ENCODE measurements at places on chromosomes 3 and 15.

DNA sequence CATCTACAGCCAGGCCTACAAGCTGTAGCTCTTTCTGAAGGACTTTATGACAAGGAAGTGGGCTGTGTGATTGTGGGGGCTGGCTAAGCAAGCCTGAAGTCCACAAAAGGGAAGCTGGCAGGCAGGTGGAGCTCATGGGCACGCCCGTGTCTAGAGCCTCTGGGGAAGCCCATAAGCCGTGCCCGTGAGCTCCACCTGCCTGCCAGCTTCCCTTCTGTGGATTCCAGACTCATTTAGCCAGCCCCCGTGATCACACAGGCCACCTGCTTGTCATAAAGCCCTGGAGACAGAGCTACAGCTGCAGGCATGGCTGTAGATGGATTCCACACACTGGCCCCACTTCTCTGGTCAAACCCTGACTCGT, 15.2 kb downstream of the EFCC1 start:
- DNase-seq = peak; percentile 21

- DNase-seq = no peak
Measured at GRCh38 chr3:161069511-161070251, 35.5 kb downstream of the B3GALNT1 start.

DNA sequence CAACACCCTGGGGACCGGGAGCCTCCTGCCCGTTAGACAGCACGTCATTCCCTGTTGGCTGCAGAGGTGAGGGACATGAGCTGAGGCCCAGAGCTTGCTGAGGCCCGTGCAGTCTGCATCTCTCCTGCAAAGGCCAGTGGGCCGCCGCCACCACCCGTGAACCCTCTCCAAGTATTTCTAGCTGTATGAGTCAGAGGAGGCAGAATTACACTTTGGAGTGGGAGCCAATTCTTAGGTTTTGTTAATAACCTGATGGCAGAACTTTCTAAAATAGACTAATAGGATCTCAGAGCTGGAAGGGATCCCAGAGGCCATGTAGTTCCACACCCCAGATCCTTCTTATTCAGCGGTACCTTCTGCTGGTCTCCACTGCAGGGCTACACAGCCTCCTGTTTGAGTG, 335.2 kb upstream of the CTDSPL start:
- DNase-seq = no peak

GRCh38 chr15:75123395-75123794, 78.3 kb upstream of the C15orf39 start:
- no peak for DNase-seq

DNA sequence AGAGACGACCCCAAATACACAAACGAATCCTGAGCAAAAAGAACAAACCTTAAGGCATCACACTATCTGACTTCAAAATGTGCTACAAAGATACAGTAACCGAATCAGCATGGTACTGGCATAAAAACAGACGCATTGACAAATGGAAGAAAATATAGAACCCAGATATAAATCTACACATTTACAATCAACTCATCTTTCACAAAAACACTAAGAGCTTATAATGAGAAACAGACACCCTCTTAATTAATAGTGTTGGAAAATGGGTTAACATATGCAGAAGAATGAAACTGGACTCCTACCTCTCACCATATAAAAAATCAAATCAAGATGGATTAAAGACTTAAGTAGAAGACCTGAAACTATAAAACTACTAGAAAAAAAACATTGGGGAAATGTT, 130.3 kb upstream of the DCBLD2 start:
- DNase-seq = no peak

DNA sequence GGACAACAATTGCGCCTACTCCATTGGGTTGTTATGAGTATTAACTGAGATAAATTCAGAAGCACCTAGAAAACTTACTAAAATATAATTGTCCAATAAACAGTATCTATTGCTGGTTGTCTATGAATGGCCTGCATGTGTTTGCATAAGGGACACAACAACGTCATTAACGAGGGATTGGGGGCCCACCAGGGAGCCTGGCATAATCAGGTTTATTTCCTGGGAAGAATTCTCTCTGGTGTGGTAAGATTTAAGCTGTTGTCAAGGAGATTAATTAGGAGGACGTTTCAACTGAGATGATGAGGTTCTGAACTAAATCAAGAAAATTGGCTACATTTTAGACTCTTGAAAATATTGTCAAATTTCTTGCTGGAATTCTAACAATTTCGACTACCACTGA, 176.1 kb upstream of the CDIN1 start:
- DNase-seq = no peak

GRCh38 chr3:60365360-60365759, 885.9 kb downstream of the FHIT start:
- DNase-seq = no peak

GRCh38 chr15:63503739-63504246, 600 bp upstream of the USP3 start:
- peak; percentile 71 for DNase-seq

DNA sequence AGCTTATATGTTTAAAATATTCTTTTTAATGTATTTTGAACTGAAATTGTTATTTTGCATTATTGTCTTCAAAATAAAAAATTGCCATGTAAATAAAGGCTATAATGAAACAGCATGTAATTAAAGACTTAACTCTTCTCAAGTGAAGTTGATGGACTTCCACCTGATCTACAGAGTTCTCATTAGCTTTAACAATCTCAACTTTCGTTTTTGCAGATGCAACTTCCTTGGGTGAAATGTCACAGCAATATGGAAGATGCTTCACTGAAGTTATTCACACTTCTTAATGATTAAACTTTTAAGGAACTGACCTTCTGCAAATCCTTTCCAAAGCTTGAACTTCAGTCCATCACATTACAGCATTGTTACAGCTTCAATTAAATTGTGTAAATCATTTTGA, 63.6 kb downstream of the OSTN start:
- no peak for DNase-seq

GRCh38 chr3:94064243-94064860, 1.5 kb downstream of the NSUN3 start:
- DNase-seq = no peak

GRCh38 chr3:164883171-164883570, 195.1 kb downstream of the SI start:
- DNase-seq = no peak

DNA sequence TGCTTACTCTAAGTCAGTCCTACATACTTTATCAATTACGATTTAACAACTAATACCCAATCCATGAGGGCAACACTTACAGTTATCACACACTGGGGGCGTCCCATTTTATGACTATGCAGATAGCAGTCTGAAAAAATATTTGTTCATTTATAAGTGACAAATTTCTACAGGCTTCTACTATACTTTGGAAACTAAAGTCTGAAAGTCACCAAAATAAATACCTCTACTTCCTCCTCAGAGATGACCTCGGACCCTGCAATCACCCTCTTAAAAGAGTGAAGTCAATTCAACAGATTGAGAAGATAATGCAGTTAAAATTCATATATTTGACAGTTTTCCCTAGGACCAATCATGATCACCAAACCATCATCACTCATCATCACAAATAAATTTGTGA, 76.6 kb downstream of the GSK3B start:
- DNase-seq = no peak

DNA sequence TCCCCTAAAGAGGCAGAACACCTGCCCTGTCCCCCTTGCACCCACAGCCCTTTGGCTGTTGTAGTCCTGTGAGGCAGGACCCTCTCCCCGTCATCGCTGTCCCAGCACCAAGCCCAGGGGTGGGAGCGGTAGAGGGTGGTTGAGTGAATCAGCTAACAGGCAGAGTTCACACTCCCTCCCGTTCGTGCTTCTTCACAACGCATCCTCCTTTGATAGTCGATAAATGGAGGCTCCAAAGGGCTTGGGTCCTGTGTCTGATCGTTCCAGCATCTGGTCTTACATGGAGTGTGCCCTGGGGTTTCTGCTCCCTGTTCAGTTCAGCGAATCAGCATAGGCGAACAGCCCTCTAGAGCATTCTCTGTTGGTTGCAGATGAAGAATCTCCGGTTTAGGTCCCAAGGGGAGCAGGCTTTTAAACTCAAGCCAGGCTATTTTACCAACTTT, 820 bp upstream of the HMCES start:
- no peak for DNase-seq

DNA sequence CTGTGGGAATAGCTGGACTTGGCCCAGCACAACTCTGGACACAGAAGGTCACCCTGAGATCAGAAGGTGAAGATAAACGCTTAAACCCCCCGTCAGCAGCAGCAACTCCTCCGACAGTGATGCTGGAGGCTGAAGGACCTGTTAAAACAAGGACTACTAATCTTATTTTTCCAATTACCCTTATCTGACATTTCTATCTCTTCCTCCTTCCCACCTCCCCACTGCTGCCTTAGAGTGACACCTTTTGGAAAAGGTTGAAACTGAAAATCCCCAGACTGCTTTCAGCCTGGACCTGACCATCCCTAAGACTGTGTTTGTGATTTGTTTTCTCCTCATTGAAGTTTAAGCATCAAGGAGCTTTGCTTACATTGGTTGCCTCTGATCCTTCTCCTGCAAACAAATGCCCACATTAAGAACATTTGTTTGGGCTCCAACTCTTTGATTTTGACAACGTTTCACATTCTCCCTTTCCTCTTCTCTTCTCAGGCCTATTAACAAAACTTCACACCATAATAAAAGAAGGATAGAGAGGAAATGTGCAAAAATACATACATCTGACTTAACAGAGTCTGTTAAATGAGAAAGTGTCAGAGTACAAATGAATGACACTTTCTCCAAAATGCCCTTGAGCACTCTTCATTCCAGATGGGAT, 410.6 kb upstream of the WNT5A start:
- DNase-seq = no peak
